ENCODE measurements at places on chromosomes 1 and 21. TPM values are rescaled to one million over a fixed set of nuclear protein-coding genes. Genes with fewer than 3 reads are reported as not detected.

Gene SNAPIN
- total RNA-seq, result 23.4 TPM

DNA sequence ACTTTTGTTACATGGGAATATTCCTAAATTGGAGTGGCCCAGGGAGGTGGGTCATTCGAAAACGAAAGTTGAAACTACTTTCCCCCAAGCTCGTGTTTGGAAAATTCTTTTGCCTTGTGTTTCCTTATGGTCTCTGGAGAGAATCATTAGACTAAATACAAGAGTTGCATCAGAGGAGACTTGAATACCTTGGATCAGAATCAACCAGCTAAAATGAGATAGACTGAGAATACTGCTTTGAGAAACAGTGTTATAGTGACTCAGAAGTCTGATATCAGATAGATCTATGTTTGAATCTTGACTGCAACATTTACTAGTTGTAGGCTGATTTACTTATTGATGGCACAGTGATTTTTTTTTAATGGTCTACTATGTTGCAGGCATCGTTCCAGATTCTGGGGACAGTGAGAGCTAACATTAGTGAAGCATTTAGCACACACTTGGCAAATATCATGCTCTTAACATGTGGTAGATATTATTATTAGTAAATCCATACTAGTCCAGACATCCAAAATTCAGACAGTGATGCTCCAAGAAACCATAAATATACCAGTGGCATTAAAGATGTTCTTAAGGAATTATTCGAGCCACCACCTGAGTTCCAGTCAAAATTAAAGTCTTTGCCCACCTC is 12.9 kb upstream of the ACTN2 start:
- DNase-seq, result no peak

GRCh38 chr21:36852293-36852692 is 114.2 kb downstream of the HLCS start:
- DNase-seq, result no peak

GRCh38 chr1:19365721-19366120 is 53.6 kb downstream of the SLC66A1 start:
- DNase-seq, result no peak

Gene LRRIQ3
- 0.46 TPM for total RNA-seq

DNA sequence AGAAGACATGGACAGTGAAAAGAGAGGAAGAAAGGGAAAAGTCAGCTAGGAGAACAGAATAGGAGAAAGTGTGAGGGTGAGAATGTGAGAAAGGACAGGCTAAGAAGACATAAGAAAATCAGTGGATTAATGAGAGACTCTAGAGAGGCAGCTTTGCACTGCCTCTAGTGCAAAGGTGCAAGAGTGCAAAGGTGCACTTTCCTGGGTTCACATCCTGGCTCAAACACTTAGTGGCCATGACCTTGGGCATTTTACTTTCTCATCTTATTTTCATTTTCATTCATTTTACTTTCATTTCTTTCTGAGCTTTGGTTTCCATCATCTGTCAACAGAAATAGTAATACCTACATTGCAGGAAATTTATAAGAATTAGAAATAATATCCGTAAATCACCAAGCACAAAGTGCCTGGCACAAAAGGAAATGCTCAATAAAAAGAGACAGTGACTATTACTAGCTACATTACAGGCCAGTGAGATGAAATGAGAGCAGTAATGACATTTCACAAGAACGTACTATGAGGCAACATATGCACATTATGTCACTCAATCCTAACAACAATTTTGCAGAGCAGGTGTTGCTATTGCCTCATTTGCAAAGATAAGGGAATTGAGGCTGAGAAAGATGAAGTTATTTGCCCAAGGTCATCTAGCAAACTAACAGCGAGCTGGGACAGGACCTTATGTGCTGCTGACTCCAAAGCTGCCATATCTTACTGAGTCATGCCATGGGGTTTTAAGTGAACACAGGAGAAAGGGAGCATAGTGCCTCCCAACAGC is 107.0 kb upstream of the TLR5 start:
- DNase-seq, result no peak
